ENCODE measurements at places on chromosomes 13 and 19.

GRCh38 chr19:51799034-51799773 is 4.2 kb downstream of the FPR3 start:
- no peak for DNase-seq

DNA sequence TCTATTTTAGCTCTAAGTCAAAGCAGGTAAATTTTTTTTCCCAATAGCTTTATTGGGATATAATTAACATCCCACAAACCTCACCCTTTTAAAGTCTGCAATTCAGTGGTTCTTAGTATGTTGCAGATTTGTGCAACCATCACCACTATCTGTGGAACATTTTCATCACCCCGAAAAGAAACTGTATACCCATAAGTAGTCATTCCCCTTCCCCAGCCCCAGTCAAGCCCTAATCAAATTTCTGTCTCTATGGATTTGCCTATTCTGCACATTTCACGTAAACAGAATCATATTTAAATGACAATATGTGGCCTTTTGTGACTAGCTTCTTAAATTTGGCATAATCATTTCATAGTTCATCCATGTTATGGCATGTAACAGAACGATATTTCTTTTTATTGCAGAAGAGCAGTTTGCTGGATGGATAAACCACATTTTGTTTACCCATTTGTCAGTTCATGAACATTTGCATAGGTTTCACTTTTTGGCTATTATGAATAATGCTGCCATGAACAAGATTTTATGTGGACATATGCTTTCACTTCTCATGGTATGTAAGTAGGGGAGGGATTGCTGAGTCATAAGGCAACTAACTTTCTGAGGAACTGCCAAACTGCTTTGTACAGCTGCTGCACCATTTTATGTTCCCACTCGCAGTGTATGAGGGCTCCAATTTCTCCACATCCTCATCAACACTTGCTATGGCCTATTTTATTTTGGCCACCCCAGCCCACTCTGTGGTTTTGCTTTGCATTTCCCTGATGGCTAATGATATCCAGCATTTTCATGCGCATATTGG is 10.9 kb downstream of the SLC46A3 start:
- DNase-seq: no peak

GRCh38 chr19:6773323-6773931 is 919 bp downstream of the VAV1 start:
- no peak for DNase-seq

DNA sequence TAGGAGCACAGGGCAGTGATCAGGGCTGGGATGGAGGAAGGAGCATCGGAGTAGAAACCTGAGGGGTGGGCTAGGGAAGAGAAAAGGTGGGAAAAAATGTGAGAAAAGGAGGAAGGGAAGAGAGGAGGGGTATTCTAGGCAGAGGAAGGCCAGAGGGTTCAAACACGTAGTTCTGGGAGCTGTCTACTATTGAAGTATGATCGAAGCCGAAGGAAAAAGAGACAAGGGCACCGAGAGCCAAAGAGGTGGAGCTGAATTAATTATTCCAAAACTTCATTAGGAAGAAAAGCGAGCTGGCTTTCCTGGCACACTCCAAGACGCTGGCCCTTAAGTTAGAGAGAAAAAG is 7.8 kb downstream of the DLL3 start:
- no peak for DNase-seq

- no peak for DNase-seq
These were observed 4.1 kb upstream of the NANOS3 start for GRCh38 chr19:13872695-13873389.

All from NCI-H1092 treated with DMSO at 0.1 percent for 48 hours (cell line).